ENCODE measurements at places on chromosomes 7 and 10.

DNA sequence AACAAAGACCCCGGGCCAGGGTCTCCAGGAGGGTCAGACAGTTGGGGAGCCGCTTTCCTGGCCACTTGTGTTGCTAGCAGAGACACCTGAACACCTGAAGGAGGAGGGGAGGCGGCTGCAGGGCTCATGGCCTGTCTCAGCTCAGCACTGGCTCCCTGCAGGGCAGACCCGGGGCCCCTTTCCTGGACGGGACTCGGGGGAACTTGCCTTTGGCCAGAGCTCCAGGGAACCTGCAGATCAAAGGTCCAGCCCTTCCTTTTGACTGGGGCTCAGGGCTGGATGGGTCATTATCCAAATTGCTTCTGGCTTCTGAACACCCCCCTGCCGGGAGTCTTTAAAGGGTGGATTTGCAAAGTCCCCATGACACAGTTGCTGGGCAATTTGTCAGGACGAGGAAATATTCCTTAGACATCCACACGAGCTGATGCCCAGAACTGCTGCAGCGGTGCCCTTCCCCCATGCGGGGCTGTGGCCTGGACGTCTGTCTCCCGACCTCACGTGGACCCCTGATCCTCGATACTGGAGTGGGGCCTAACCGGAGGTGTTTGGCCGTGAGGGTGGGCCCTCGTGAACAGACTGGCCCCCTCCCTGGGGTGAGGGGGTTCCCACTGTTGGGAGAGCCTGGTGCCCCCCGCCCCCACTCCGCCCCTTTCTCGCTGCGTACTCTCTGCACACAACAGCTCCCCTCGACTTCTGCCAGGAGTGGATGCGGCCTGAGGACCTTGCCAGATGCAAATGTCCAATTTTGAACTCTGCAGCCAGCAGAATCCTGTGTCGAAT is 194.3 kb downstream of the ELFN1 start:
- DNase-seq = no peak

- no peak for DNase-seq
These were observed 67.1 kb upstream of the PRR15 start for GRCh38 chr7:29496355-29497020.

DNA sequence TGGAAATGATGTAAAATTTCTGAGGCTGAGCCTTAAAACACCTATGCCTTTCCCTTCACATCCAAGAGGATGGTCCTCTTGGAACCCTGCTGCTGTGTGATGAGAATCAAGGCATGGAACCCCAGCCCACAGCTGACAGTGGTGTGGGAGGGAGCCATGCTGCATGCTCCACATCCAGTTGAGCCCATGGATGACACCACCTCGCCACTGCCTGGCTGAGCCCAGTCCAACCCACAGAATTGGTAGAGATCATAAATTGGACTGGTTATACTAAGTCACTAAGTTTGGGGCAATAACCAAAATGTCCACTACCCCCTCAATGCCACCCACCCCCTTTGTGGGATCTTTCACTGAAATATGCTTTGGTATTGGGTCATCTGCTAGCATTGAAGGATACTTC is 45.9 kb upstream of the C10orf90 start:
- DNase-seq = no peak

DNA sequence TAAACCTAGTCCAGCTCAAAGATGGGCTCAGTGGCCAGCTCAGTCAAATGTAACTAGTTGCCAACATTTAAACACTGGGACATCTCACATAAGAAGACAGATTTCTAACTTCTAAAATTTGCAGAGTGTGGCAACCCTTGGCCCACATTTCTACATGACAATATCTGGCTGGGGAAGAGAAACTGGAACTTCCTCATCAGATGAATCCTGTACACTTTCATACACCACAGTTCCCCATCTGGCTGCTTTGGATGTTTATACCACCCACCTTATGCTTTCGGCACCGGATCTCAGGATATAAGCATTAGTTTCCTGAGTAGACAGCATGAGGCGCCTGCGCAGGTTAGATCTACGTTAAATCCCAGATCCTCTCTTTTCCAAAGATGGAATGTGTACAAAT is 199.3 kb downstream of the PRKG1 start:
- DNase-seq = no peak

DNA sequence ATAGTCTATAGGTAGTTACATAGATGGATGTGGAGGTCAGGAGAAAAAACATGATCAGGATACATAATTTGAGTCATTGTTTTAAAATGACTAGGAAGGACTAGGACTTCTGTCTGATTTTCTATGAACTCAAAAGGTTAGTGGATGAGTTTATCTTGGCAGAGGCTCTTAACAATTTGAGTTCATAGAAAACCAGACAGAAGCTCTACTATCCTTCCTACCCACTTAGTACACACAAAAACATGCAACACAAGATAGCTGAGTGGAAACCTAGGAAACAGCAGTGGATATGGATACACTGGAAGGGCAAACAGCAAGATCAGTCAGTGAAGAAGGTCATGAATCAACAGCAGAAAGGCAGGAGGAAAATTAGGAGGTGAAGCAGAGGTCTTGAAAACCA is 84.6 kb downstream of the VPS50 start:
- no peak for DNase-seq

DNA sequence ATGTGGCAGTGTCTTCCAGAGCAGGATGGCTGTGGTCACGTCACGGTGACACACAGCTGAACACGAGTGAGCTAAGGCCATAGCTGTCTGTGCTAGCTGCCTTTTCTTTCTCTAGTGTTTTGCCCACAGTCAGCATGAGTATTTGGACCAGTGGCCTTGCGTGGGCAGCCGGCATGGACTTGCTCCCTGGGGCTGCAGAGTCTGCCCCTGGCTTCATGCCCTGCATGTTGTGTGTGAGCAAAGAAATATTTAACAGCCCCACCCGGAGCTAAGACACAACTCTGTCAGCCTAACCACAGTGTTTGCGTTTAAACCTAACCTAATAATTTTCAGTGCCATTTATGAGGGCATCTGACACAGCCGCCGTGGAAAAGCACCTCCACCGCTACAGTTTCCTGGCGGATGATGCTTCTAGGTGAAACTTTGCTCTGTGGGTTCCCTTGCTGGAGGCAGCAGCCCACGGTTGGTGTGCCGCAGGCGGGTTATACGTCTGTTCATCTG is 14.6 kb downstream of the CHST12 start:
- DNase-seq = no peak

DNA sequence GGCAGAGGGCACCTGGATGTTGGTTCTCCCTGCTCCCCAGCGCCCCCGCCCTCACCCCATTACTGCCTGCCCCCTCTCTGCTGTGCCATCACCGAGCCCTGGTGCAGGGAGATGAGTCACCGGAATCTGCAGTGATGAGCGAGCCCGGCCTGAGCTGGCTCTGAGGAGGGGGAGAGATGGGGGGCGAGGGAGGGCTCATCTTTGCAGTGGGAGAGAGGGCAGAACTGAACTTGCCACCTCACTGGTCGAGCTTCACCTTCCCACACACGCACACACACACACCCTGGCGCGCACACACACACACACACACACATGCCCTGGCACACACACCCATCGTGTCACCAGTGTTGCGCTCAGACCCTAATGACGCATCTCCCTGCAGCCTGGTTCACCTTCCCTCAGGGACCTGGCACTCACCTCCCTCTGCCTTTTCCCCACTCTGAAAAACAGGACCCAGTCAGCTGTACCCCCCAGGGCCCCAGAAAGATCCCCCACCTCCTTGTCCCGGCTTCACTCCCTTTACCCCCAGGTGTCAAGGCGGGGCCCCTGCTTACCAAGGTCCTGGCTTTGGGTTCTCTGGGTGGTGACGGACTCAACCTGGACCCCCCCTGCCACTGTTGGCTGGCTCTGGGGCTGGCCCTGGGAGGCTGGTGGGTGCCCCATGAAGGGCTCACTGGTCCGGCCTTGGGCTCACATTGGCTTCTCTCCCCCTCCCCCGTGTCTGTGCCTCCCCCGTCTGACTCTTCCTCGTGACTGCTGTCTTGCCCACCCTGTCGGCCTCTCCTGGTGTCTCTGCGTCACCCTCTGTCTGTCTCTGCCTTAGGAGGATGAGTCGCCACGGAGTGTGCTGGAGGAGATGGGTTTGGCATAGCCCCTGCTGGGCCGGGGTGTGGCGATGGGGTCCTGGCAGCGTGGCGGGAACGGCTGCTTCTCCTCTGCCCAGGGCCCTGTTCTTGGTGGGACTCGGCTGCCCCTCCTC is 5.4 kb downstream of the VGF start:
- no peak for DNase-seq

GRCh38 chr7:65453341-65454030 is 79.8 kb downstream of the ZNF92 start:
- no peak for DNase-seq

- DNase-seq = no peak
These were observed 936 bp downstream of the IGF2BP3 start for GRCh38 chr7:23469150-23469960.

DNA sequence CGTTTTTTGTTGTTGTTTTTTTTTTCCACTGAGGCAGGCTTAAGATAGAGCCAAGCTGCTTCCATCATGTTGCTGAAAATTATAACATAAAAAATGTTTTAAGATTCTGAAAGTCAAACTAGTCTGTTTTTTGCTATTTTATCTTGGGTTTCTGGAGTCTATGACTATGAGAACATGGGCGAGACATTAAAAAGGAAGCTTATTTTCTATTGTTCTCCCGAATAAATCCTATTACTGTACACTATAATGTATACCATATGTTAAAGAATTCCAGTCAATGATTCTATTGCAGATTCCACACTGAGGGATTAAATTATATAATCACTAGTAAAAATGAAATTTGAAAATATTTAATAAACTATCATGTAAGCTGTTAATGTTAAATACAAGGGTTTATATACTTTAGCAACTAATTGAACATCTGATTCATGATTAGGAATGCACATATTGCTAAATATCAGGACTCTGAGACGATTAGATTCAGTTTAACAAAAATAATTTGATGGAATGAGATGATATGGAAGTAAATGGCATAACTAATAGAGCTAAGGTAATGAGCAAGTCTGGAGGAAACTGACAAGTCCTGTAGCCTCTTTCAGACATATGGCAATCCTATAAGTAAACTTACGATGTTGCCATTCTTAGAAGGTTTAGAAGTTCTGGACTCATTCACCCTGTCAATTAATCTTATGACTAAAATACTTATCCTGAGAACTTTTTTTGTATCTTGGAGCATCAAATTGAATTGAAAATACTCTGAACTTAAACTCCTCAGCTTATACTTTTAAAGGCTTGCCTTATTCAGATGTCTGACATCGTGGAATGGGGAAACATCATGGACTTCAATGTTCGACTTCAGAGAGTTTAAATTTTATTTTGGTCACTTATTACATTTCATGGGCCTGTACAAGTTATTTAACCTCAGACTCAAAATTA is 294.8 kb upstream of the DGKB start:
- DNase-seq = no peak

DNA sequence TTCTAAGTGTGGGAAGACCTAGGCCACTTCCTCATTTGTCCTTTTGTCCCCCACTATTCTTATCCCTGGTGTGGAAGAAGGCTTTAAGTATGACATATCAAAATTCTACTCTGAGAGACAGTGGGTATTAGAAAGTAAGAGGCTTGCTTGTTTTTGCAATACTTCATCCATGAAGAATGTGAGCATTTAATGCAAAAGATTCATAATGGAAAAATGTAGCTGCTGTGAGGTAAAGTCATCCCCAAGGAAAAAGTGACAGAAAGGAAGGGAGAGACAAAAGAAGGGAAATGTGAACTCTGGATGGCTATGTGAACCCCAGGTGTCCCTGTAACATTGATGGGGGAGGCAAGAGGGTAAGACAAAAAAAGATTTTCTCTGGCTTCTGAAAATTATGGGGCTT is 607.5 kb downstream of the SORCS1 start:
- DNase-seq = no peak

DNA sequence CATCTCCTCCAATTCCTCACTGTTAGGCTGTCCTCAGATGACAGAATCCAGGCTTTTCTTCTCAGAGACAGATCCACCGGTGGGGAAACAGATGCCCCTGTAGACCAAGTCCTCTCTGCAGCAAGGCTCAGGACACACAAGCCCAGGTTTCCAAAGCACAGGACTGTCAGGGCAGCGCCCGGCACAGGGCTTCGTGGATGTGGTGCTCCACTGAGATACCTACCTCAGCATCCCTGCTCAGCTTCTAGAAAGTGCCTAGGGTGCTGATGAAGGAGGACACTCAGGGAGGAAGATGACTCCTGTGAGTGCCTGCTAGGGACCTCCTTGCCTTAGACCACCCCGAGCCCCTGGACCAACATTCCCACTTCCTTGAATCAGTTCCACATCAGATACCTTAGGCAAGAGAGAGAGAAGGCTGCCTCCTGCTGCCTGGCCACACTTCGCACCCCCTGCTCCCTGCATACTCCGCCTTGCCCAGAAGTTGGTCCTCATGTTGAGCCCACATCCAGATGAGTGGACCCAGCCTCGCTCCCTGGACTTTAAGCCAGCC is 8.9 kb upstream of the RBP3 start:
- DNase-seq = no peak

DNA sequence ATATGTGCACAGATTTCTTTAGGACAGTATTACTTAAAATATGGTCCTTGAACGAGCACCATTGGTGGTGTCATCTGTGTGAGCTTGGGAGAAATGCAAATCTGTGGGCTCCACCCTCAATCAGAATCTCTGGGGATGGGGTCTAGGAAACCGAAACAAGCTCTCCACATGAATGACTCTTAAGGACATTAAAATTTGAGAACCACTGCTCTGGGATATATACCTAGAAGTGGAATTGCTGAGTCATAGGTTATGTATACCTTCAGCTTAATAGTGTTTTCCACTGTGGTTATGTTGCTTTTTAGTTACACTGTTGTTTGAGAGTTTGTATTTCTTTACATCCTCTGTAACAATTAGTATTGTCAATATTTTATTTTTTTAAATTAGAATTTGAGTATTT is 24.0 kb downstream of the ZNRF2 start:
- no peak for DNase-seq

- DNase-seq = no peak
These were observed 151.1 kb downstream of the SORCS1 start for GRCh38 chr10:107013258-107014006.

GRCh38 chr7:155329225-155329624 is 31.5 kb downstream of the INSIG1 start:
- DNase-seq = no peak

GRCh38 chr10:122939133-122939855 is 14.7 kb downstream of the C10orf88 start:
- no peak for DNase-seq

GRCh38 chr7:107917763-107918651 is 27.0 kb downstream of the DLD start:
- DNase-seq = no peak

DNA sequence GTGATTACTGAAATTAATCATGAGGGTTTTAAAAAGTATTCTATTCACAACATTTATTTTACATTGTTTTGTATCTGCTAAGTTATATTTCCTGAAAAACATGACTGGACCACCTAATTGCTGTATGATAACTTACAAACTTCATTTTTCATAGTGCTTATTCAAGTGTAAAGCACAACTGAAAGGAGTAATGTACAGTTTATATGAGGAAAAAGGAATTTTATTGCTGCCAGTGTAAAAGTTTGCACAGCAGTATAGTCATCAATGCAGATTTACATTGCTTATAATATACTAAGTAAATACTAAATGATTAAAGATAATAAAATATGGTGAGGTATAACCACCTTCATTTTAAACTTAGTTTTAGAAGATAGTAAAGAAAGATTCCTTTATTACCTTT is 4.0 kb downstream of the PTEN start:
- DNase-seq = no peak

GRCh38 chr10:114822444-114823076 is 980 bp downstream of the FHIP2A start:
- DNase-seq = no peak

- no peak for DNase-seq
These were observed 51.7 kb upstream of the MSMB start for GRCh38 chr10:46097576-46098317.
